ENCODE measurements at places on chromosomes 1 and 21.

DNA sequence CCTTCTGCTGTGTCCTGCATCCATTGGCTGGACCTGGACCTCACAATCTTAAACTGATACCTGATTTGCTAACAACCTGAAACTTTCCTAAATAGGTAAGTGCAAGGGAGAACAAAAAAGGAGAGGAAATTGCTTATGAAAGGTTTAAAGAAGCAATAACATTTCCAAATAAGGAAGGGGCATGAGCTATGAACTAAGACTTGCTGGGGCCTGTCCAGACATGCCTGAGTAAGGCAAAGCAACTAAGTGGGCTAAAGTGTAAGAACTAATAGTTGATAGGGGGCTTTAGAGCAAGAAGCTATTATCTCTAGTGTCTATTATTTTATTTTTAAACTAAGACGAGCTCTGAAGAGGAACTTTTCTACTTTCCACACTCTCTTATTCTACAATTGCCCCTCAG is 11.6 kb downstream of the JMJD4 start:
- DNase-seq, result no peak

- DNase-seq, result no peak
These were observed 21.1 kb downstream of the FYB2 start for GRCh38 chr1:56798053-56798471.

- no peak for DNase-seq
These were observed 298.6 kb upstream of the DAB1 start for GRCh38 chr1:57722285-57722978.

DNA sequence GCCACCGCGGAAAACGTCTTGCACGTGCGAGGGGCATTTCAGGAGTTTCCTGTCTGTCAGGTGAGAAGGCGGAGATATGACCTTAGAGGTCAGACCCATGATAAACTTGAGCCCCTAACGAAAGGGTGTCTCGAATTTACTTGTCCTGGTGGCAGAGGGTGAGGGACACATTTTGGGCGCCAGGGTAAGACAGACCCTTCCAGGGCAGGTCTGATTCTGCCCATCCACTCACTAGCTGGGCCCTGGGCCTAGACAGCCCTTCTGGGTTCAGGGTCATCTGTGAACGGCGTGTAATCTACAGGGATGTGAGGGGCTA is 395 bp upstream of the CSRP1 start:
- no peak for DNase-seq

DNA sequence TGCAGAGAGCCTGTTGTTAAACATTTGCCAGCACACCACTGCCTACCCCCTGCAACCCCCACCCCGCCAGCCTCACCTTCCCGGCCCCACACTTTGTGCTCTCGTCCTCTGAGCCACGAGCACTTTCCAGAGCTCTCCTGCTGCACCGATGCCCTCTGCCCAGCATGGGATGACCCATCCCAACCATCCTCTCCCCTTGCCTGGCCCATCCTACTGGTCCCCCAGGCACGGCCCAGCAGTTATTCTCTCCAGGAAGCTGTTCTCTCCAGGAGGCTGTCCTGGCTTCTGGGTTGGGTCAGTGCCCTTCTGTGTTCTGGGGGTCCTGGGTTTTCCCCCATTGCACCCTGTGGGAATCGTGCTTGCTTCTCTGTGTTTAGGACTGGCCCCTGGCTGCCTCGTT is 60.1 kb upstream of the ABCG1 start:
- DNase-seq, result no peak

DNA sequence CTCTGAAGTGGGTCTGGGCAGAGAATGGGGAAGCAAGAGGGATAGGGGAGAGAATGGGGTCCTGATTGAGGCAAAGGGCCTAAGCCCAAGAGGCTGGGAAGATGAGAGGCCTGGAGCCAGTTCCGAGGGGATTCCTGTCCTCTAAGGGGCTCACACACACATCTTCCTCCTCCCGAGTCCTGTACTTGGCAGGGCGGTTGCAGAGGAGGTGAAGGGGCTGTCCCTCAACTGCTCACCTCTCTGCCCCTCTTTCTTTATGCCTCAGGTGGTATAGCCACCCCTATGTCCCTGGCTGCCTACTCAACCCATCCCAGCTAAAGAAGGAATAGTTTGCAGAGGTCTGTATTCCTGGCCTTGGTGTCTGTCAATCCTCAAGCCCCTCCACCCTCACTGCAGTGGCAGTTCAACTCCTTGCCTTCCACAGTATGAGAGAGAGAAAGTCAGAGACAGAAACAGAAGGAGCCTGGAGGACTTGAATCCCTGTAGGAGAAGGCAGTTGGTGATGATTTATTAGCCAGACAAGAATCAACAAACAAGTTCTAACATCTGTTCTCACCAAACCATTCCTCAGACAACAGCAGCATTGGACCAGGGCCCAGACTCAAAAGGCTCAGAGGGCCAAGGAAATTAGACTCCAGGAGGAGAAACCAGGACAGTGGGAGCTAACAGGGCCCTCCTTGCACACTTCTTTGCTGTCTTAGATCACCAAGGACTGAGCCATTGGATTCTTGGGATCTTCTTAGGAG is 10.7 kb downstream of the SH2D2A start:
- DNase-seq, result no peak

GRCh38 chr1:228009828-228010775 is 3.3 kb downstream of the WNT3A start:
- DNase-seq, result no peak

- no peak for DNase-seq
These were observed at the start of gene TTLL10 for GRCh38 chr1:1173793-1174415. Gene TTLL10 (plus strand): TSS chr1:1173880. CDS start chr1:1179216, 5,336 bp downstream.

GRCh38 chr1:230010603-230011332 is 56.3 kb upstream of the GALNT2 start:
- no peak for DNase-seq

- DNase-seq, result no peak
These were observed 9.6 kb downstream of the RAB42 start for GRCh38 chr1:28601696-28602095.

DNA sequence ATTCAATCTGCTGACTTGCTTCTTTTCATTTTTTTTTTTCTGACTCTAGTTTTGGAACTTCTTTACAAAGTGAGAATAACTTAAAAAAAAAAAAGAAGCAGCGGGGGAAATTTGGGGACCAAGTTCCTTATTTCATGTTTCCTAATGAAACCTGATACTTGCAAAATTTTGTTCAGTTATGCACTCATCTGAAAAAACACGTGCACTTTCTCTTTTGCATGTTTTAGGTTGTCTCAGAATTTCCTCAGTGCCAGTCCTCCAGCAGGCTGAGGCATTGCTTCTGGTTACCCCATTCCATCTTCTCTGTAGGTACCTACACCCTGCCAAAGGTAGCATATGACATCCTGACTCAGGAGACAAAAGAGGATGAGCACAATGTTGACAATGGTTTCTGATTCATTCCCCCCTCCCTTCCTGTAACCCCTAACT is 299.7 kb downstream of the GRIK1 start:
- DNase-seq, result no peak

DNA sequence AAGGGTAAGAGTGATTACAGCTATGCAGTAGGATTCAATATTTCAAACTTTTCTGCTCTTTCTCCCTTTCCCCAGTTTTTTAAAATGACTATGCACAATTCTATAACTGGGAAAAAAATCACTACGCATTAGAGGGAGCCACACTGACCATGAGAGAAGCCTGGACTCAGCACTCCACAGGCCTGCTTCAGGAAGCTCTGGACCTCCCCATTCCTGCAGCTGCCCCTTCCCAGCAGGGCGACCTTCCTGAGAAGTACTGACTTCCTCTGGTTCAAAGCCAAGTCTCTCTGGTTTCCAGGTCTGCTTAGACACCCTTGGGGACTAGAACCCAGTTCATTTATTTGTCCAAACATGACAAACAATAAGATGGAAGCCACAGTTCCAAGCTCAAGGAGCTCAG is 42.0 kb upstream of the CLSTN1 start:
- no peak for DNase-seq

DNA sequence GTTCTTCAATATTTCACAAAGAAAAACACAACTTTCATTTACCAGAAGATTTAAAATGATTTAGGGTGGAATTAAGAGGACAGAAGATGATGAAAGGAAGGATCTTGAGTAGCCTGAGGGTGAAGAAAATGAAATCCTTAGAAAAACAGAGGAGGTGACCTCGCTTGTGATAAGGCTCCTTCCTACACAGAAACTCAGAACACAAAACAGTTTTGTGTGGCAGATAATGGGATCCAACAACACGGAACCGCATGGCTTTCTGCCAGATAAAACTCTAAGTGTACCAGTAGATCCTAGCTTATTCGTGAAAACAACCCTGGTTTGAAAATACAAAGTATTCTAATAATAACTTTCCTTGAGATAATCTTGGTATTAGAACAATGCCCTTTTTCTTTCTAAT is 74.0 kb upstream of the EXO1 start:
- DNase-seq, result no peak

GRCh38 chr1:205581321-205581980 is 50.4 kb downstream of the ELK4 start:
- no peak for DNase-seq

- DNase-seq, result no peak
These were observed 9.8 kb downstream of the C8A start for GRCh38 chr1:56864430-56864829.

DNA sequence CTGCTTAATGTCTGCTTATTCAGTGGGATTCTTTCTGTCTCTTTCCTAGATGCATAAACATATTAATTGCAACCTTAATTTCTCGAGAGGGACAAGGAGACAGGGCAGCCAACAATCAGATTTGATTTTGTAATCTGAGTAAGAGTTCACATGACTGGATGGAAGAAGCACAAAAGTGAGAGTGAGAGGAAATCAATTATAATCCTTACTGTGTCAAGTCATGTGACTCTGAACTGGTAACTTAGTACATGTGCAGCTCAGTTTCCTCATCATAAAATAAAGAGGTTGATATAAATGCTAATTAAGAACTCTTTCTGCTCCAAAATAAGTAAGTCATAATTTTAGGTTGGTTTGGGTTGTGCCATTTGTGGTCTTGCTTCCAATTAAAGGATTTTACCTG is 439.5 kb downstream of the AMY1C start:
- DNase-seq, result no peak

GRCh38 chr1:218380125-218380977 is 35.2 kb downstream of the TGFB2 start:
- DNase-seq, result no peak

DNA sequence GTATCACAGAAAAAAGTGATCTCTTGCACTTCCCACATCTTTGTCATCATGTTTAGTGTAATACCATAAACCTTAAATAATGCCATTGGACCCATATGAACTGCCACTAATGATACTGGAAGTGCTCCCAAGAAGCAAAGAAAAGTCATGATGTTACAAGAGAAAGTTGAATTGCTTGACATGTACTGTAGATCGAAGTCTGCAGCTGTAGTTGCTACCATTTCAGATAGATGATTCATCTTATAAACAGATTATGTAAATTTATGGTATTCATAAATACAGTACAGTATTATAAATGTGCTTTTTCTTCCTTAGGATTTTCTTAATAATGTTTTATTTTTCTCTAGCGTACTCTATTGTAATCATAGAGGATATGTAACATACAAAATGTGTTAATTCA is 30.1 kb upstream of the LAMC2 start:
- no peak for DNase-seq

DNA sequence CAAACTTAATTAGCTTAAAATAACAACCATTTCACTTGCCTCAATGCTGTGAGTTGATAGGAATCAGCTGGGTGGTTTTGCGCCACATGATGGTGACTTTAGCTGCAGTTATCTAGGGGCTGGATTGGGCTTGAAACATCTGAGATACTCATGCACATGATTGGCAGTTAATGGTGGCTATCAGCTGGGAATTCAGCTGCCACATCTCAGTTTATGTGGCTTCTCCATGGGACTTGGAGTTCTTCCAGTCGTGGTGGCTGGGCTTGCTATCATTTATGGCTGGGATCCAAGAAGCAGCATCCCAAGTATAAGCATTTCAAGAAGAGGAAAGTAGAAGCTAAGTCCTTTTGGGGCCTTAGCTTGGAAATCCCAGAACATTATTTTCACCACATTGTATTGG is 36.4 kb downstream of the PDC start:
- no peak for DNase-seq

DNA sequence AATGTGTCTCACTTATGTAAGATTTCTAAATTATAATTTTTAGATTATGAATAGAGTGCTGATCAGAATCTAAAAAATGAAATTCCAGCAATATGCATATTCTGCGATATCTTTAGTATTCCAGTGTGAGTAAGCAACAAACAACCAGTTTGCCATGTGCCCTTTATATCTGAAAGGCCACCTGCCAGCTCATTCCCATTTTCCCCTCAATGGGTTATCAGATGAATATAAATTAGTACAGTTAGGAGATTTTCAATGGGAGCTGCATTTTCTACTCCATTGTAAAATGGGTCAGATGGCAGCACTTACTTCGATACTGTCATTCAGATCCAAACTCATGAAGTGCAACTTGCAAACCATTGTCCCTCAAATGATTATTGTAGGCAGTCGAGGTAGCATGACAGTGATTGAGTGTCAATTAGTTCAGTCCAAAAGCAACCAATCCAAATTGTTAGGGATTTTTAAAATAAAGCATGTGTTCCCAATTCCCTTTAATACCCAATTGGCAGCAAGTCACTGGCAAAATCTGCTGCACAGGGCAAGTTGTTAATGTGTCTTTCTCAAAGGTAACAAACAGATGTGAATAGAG is 680.3 kb downstream of the LRRIQ3 start:
- DNase-seq, result no peak

DNA sequence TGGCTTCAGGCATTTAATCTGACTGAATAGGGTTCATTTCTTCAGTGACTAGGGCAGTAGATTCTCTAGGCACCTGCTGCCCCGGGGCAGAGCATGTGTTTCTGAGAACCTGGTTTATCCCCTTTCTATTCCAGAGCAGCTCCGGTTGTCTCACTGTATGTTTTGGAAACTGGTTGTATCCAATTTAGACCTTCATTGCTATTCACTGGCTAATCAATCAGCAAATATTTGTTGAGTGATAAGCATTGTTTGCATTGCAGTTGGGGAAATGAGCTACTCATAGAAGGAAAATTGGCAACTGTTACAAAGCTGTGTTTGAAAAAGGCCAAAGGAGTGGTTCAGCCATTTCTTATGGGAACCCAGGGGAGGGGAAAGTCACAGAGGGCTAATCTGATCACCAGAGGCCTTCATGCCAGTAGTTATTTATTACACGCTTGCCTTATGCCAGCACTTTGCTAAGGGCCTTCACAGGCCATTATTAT is 2.9 kb downstream of the QSOX1 start:
- peak; percentile 98 for DNase-seq

- DNase-seq, result no peak
These were observed 402 bp downstream of the C21orf58 start for GRCh38 chr21:46323227-46323709.
